ENCODE measurements at places on chromosomes 7 and 10. TPM values are rescaled to one million over a fixed set of nuclear protein-coding genes. Genes with fewer than 3 reads are reported as not detected.

The DGKB gene
- total RNA-seq: 57.8 TPM

The MUC12 gene
- total RNA-seq: 1.0 TPM

The CADPS2 gene
- 0.22 TPM for total RNA-seq

GRCh38 chr7:157479326-157479725 is 142.5 kb downstream of the DNAJB6 start:
- DNase-seq: no peak
- H3K27ac ChIP-seq: no peak overlapping the region
- peaks cover 7% of the 10 kb centered on the region for H3K36me3 ChIP-seq
- H3K27me3 ChIP-seq: peaks cover 4% of the 10 kb centered on the region

DNA sequence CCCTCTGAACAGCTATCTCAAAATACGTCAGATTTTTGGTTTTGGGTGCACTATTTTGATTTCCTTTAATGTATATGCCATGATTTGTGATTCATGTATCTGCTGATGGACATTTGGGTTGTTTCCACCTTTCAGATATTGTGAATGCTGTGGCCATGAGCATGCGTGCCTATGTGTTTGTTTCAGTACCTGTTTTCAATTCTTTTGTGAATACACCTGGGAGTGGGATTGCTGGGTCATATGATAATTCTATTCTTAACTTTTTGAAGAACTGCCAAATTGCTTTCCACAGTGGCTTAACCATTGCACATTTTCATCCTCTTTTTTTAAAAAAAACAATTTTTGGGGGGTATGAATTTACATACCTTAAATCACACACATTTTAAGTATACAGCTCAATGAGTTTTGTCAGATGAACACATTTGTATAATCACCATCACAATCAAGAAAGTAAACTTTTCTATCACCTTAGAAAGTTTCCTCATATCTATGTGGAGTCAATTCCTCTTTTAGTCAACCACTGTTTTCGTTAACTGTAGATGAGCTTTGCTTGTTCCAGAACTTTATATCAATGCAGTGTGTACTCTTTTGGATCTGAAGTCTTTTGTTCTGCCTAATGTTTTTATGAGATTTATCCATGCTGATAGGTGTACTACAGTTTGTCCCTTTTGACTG is 36.9 kb downstream of the CYP26A1 start:
- H3K4me1 ChIP-seq: no peaks in the 10 kb centered on the region
- H3K4me3 ChIP-seq: no peak overlapping the region
- peaks cover 2% of the 10 kb centered on the region for H3K27me3 ChIP-seq
- H3K36me3 ChIP-seq: no peaks in the 10 kb centered on the region
- DNase-seq: no peak
